ENCODE measurements at places on chromosomes 13 and 19.

GRCh38 chr13:21549633-21550032 lies 54.3 kb downstream of the MICU2 start:
- no peak for DNase-seq

GRCh38 chr19:29677001-29677817 lies 11.9 kb downstream of the PLEKHF1 start:
- no peak for DNase-seq

DNA sequence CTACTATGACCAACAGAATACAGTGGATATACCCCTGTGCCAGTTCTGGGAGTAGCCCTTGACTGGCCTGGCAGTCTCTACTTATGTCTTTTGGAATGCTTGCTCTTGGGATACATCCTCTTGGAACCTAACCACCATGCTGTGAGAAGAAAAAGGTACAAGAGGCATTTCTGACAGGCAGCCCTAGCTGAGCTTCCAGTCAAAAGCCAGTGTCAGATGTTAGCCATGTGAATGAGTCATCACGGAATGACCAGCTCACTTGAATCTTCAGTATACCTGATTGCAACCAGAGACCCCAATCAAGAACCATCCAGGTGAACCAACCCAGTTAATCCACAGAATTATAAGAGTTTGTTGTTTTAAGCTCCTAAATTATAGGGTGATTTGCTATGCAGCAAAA lies 4.1 kb downstream of the CCDC169 start:
- peak; percentile 11 for DNase-seq

DNA sequence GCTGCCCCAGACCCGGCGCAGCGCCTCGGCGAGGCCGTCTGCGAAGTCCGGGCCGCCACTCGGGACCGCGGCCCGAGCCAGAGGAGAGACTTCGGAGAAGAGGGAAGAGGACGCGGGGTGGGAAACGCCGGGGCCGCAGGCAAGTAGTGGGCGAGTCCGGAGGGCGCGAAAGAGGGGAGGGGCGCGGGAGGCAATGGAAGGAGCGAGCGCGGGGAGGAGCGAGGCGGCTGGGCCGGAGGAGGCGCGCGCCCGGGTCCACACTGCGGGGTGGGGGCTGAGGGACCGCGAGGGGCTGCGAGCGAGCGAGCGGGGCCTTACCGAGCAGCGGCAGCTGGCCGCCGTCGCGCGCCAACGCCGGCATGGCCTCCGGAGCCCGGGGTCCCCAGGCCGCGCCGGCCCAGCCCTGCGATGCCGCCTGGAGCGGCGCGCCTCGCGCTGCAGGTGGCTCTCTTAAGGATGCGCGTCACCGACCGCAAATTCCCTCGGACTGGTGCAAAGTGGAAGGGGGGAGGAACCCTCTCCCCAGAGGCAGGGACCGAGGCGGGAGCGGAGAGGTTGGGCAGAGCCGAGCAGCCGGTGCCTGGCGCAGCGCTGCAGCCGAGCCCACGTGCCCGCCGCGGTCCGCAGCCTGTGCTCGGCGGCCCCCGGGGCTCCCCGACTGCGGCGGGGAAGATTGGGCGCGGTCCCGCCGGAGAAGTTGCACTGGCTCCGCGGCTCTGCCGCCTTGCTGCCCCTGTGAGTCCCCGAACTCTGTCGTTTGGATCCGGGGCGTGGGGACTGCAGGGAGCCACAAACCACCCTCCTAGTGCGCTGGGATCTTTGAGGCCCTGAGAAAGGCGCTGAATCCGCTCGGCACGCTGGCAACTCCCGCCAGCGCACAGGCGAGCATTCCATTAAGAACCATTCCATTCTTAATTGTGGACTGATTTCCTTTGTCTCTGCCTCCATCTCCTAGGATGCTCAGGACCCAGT lies at the start of gene FLT3:
FLT3 (minus strand) TSS at position 427 of the 972 bp plus-strand sequence; CDS start at position 361, 66 bp downstream.
- peak; percentile 90 for DNase-seq

DNA sequence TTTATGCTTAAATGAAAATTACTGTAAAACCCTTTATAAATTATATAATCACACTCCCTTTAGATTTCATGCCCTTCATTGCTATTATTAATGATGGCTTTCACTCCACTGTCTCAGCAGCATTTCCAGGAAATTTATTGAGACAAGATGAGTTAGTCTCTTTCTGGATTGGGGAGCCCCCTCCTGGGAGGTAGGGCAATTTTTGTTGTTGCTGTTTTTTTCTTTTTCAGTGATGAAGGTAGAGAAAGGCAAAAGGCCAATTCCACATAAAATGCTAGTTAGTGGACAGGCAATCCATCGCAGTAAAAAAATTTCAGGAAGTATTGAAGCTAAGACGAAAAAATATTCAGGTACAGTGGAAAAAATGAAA lies 80.2 kb downstream of the TEX26 start:
- peak; percentile 44 for DNase-seq

GRCh38 chr13:47100214-47100853 lies 203.5 kb upstream of the HTR2A start:
- peak; percentile 4 for DNase-seq

GRCh38 chr13:85828094-85828684 lies 29.0 kb upstream of the SLITRK6 start:
- peak; percentile 28 for DNase-seq

DNA sequence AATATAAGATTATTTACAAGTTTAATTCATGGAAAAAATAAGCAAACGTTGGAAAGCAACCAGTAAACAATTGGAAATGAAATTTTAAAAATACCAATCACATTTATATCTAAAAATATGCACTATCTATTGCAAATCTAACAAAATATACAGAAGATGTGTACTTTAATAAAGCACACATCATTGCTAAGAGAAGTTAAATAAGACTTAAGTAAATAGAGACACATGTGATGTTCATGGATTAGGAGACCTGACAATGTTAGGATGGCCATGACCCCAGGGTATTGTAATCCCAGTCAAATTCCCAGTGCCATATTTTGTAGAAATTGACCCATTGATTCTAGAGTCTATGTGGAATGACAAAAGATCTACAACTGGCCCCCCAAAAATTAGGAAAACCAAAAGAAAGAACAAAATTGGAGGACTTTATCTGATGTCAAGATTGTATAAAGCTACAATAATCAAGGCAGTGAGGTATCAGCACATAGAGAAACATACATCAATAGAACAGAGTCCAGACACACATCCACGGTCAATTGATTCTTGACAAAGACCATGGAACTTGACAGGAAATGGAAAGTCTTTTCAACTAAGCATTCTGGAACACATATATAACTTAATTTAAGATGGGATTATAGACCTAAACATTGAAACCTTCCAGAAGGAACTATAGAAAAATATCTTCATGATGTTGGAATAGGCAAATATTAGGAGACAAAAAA lies 90.8 kb upstream of the USP29 start:
- no peak for DNase-seq

- peak; percentile 8 for DNase-seq
These were observed 589.9 kb downstream of the TBC1D4 start for GRCh38 chr13:74892096-74892495.

DNA sequence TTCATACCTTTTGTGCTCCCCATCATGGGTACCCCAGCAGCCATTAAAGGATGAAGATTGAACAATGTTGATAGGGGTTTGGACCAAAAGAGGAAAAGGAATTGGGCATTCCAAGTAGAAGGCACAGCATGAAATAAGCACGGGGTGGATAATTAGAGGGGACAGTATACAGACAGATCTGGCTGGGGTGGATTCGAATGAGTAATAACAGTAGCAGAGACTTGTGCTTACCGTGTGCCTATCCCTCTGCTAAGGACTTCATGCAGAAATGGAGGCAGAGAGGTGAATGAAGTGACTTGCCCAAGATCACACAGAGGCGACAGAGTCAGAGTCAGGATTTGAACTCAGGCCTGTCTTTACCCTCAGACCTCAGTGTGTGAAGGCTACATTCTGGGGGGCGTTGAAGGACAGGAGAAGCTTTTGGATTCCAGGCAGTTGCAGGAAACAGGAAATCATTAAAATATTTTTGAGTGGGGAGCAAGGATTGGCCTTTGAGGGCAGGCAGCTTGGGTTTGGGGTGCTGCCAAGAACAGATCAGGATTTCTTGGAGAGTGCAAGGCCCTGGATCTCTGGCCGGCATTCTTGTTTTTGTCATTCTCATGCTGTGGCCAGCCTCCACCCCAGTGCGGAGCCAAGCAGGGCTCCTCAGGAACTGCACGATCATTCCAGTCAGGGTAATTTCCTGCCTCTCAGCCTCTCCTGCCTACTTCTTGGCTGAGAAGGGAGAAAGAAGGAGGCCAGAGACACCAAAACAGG lies 18.7 kb downstream of the PAF1 start:
- no peak for DNase-seq

DNA sequence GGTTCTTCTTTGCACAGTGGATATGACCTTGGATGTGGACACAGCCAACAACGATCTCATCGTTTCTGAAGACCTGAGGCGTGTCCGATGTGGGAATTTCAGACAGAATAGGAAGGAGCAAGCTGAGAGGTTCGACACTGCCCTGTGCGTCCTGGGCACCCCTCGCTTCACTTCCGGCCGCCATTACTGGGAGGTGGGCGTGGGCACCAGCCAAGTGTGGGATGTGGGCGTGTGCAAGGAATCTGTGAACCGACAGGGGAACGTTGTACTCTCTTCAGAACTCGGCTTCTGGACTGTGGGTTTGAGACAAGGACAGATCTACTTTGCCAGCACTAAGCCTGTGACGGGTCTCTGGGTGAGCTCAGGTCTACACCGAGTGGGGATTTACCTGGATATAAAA lies 9.4 kb downstream of the RFPL4AL1 start:
- DNase-seq, result no peak

DNA sequence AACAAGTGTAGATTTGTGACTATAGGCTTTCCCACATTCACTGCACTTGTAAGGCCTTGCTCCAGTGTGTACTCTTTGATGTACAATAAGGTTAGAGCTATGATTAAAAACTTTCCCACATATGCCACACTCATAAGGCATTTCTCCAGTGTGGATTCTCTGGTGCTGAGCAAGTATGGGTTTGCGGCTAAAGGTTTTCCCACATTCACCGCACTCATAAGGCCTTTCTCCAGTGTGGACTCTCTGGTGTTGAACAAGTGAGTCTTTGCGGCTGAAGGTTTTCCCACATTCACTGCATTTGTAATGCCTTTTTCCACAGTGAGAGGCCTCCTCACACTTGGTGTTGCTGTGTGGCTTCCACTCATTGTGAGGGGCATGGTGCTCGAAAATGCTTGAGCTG lies 3.7 kb downstream of the ZNF772 start:
- DNase-seq, result peak; percentile 6

- DNase-seq, result no peak
These were observed 30.4 kb downstream of the ZNF536 start for GRCh38 chr19:30402436-30403202.

DNA sequence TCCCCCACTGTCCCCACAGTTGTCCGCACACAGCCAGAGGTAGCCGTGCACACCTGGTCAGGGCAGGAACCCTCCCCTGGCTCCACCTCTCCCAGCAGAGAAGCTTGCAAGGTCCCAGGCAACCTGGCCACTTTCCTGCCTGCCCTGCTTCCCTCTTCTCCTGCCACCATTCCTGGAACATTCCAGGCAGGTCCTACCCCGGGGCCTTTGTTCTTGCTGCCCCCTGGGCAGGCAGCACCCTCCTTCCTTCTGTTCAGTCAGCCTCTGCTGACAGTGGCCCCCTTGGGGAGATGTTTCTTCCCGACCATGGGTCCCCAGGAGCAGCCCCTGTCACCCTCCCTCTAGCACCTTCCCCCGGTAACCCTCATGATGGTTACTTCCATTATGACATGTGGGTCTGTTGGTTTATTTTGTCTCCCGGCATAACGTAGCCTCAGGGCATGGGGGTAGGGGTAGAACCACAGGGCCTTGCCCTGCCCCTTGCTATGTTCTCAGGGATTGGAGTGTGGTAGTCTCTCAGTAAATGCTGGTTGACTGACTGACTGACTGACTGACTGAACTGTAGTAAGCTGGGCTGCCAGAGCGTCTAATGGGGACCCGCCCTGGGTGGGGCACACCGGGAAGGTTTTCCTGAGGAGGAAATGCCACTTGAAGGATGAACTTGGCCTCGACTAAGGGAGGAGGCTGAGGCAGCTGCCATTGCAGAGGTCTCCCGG lies 10.8 kb downstream of the PAK4 start:
- DNase-seq, result no peak

DNA sequence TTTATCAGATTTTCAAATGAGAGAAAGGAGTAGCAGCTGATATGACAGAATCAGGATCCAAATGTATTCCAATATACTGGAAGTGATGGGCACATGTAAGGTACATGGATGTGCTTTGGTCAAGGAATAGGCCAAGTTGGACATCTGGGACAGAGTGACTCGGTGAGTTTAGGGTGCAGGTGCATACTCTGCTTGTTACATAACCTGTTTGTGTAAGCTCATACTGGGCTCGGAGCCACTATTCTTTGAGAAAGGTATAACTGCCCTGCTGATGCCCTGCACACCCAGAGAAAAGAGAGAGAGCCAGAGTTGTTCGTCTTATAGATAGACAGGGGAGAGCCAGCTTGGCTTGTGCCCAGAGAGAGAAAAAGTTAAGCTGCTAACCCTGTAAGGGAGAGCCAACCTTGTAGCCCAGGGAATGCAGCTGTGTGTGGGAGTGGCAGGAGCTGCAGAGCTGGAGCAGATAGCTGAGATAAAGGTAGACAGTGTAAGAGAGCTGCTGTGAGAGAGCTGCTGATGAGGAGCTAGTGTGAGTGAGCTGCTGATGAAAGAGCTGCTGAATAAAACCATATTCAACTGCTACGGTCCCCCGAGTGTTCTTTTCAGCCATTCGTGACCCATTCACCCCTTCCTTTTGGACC lies 40.7 kb upstream of the N4BP2L1 start:
- DNase-seq, result peak; percentile 47

DNA sequence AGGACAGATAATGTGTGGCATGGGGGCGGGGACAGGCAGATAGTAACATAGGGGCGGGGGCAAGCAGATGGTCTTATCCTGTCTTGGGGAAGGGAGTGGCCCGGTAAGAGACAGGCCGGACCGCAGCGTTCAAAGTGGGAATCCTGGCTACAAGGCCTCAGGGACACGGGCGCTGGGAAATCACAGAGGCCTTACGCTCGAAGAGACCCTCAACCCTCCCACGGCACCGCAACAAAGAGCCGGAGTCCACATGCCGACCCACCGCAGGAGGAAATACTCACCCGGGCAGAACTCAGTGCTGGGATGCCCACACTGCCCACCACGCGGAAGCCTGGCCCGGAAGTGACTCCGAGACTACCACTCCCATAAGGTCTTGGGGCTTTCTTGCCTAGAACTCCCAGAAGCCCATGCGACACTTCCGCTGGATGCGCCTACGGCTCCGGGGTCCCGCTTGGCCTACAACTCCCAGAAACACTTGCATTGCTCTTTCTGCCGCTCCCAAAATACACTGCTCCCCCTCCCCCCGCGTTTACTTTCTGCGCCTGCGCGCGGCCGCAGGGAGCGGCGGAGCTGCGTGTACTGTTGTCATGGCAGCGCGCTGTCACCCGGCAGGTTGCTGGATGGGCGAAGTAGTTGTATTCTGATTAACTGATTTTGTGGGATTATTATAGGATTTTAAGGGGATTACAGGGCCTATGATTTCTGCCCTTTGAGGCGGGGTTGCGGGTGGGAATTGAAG lies at the start of gene CTU1:
CTU1 (minus strand) TSS at position 344 of the 739 bp plus-strand sequence. CDS start 3,840 bp downstream, outside the sequence.
- DNase-seq, result peak; percentile 99

All from DMS53 (cell line).